ENCODE measurements at places on chromosomes 1 and 21. TPM values are rescaled to one million over a fixed set of nuclear protein-coding genes. Genes with fewer than 3 reads are reported as not detected.

DNA sequence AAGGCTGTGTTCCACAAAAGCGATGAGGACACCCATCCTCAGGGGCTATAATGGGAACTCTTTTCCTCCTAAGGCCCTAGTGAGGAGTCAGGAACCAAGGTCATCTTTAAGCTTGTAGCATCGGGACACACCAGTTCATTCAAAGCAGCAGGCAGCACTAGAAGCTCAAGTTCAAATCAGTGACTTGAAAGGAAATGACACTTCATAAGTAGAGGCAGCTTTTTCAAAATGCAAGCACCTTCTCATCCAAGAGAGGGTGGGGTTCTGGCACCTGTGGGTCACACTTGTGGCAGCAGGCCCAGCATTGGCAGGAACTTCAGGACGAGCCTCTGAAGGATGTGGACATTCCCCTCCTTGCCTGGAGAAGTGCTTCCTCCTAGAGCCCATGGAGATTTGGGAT is 496.3 kb downstream of the KIF26B start:
- DNase-seq = no peak

GRCh38 chr1:153345187-153346076 is 3.2 kb downstream of the PGLYRP4 start:
- no peak for DNase-seq

DNA sequence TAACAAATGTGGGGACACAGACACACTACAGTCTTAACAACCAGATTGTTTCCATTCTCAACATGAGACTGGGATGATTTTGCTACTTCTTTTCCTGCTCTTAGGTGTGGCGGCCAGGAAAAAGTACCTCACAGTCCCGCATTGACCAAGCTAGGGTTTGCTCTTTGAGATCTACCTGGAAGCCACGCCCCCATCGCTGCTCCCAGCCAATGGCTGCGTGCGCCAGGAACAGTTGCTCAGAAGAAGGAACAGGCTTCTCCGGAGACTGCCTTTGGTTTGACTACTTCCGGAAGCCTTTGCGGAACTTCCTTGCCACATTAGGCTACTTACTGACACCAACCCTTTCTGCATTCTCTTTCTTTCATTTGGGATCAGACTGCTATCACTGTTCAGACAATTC is 44.2 kb upstream of the PLD5 start:
- no peak for DNase-seq

DNA sequence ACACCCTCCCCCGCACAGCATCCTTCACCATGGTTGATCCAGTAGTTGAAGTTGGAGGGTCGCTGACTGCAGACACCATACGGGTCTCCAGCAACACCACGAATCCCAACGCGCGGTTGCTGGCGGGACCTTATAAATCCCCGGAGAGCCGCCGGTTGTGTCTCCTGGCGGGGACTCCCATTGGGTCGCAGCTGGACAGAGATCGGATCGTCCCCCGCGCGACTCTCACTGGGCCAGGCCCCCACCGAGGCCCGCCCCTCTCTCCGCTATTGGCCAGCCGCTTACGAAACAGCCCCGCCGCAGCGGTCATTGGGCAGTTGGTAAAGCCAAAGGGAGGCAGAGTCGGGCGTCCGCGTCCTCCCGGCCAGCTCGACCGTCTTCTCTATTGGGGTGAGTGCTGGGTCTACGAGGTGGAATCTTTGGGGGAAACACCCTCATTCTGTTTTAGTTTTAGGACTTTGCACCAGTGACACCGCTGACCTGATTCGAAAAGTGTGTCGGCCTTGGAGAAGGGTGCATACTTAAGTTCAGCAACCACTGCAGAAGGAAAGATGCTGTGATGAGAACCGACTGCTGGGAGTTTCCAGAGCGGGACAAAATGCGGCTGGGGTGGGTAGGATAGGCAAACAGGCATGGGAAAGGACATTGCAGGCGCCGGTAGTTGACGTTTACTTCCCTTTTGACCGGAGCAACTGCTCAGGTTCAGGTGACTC is 27.4 kb downstream of the RABIF start:
- peak; percentile 89 for DNase-seq

PLEKHM2 gene
- 70.2 TPM for total RNA-seq

PGLYRP4 gene
- total RNA-seq = not detected

DNA sequence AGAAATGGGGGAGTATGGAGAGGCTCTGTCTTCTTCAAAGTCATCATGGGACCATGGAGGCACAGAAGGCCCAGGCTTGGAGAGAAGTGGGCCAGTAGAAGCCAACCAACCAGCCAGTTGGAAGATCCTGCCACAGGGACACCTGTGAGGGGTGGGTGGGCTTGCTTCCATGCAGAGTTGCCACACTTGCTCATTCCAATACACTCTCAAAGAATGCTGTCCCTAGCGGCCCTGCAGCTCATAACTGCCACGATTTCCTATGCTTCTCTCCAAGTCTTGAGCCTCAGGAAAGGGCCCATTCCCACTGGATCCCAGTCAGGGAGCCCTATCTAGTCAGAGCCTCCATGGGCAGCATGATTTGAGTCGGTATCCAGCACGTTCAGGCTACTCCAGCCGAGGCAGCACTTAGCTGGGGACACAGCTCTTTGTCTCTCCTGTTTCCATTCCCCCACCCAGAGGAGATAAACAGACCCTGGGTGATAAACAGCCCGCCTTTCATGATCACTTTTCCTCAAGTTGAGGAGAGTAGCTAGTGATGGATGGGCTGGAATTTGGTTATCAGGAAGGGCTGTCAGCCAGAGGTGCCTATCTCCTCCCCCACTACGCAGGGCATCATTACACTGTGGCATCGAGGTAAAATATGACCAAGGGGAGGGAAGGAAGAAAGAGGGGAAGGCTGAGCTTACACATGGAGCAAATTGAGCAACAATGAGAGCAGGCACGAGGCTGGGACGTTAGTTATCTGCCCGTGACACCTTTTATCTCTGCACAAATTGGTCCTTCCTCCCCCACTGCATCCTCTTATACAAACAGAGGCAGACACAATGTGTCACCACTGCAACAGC is 64.6 kb downstream of the ERI3 start:
- no peak for DNase-seq

DNA sequence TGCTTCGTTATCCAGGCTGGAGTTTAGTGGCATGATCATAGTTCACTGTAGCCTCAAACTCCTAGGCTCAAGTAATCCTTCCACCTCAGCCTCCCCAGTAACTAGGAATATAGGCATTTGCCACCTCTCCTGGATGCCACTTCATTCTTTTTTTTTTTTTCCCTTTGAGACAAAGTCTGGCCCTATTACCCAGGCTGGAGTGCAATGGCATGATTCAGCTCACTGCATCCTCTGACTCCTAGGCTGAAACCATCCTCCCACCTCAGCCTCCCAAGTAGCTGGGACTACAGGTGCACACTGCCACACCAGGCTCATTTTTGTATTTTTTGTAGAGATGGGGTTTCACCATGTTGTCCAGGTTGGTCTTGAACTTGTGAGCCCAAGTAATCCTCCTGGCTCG is 19.3 kb downstream of the OSBPL9 start:
- DNase-seq = no peak

GPR3 gene
- total RNA-seq = not detected

DNA sequence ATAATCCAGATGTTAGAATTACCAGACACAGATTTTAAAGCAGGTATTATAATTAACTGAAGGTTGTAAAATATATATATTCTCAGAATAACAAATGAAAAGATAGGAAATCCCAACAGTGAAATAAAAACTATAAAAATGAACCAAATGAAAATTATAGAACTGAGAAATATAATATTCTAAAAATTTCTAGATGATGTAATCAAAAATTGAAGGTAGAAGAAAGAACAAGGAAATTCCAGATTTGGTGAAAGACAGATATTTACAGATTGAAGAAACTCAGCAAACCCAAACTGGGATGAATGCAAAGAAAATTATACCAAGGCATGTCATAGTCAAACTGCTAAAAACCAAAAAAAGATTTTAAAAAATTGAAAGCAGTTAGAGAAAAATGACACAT is 729.4 kb downstream of the MATN1 start:
- DNase-seq = no peak

TENT5C gene
- total RNA-seq = 22.1 TPM

- DNase-seq = no peak
Measured at GRCh38 chr21:45877821-45878469, 103.6 kb upstream of the COL6A1 start.

TRNP1 gene
- 11.9 TPM for total RNA-seq

UBL4B gene
- total RNA-seq = not detected

GRCh38 chr1:2358651-2359640 is 32.4 kb downstream of the MORN1 start:
- no peak for DNase-seq

GRCh38 chr1:43473463-43473862 is 19.7 kb upstream of the HYI start:
- DNase-seq = no peak

GRCh38 chr1:25135909-25136308 is 96.4 kb downstream of the SYF2 start:
- no peak for DNase-seq

SLC45A1 gene
- 13.8 TPM for total RNA-seq

RGSL1 gene
- not detected for total RNA-seq

- DNase-seq = no peak
Measured at GRCh38 chr1:150971583-150972416, 2.8 kb downstream of the CERS2 start.

BSND gene
- not detected for total RNA-seq

DNA sequence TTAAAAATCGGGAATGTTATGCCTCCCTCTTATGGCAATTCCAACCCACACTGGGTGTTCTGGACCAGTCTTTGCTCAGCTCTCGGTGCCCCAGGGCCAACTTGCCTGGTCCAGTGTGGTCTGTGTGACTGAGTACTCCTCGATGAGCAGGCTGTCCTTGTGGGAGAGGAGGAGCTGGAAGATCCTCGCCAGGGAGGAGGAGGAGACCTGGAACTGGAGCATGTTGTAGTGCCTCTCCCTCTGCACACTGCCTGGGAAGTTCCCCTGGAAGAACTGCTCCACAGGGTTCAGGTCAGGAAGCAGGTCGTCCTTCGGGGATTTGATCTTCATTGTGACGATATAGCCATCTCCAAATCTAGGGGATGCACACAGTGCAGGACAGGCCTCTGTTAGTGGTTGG is 88.5 kb upstream of the GCLM start:
- no peak for DNase-seq

- DNase-seq = peak; percentile 70
Measured at GRCh38 chr1:2314273-2314802, 77.0 kb downstream of the MORN1 start.

DNA sequence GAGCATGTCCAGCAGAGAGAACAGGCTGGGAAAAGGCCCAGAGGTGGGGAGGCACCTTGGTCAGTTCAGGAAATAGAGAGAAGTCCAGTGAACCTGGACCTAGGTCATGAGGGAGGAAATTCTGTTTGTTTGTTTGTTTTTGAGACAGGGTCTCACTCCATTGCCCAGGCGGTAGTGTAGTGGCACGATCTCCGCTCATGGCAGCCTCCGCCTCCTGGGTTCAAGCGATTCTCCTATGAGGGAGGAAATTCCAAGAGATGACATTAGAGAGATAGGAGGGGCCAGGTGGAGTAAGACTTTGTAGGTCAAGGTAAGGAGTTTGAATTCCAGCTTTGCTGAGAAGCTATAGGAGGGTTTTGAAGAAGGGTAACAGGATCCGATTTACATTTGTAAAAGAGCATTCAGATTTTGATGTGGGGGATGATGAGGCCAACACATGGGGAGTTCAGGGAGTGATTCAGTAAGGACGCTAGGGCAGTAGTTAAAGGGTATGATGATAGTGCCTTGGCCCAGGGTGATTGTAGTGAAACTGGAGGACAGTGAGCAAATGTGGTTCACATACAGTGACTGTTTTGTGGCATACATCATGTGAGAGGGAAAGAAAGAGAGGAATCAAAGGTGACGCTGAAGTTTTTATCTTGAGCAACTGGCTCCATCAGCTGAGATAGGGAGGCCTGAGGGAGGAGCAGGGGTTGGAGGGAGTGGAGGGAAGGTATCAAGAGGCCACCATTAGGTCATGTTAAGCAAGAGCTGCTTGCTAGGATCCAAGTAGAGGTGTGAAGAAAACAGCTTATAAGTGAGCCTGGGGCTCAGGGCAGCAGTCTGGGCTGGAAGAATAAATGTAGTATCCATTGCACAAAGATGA is 8.3 kb upstream of the TRABD2B start:
- no peak for DNase-seq

- peak; percentile 25 for DNase-seq
Measured at GRCh38 chr1:165424454-165425216, 20.3 kb downstream of the RXRG start.

DNA sequence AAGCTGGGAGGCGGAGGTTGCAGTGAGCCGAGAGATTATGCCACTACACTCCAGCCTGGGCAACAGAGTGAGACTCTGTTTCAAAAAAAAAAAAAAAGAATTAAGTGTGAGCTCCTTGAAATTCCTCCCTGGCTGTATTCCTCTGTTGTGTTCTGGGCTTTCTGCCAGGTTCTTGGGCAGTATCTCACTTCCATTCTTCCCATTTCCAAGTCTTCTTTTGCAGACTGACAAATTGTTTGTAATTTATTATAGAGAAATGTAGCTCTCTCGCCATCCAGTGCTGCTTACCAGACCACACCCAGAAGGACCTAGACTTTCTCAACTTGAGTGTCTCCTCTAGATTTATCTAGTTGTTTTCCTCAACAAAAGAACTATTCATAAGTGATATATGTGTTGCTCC is 105.0 kb upstream of the ADGRL2 start:
- peak; percentile 19 for DNase-seq

DFFB gene
- total RNA-seq = 17.9 TPM

GRCh38 chr1:34739613-34740012 is 15.2 kb upstream of the GJB5 start:
- no peak for DNase-seq

- peak; percentile 80 for DNase-seq
Measured at GRCh38 chr1:54312796-54313316, 93.3 kb downstream of the SSBP3 start.

DNA sequence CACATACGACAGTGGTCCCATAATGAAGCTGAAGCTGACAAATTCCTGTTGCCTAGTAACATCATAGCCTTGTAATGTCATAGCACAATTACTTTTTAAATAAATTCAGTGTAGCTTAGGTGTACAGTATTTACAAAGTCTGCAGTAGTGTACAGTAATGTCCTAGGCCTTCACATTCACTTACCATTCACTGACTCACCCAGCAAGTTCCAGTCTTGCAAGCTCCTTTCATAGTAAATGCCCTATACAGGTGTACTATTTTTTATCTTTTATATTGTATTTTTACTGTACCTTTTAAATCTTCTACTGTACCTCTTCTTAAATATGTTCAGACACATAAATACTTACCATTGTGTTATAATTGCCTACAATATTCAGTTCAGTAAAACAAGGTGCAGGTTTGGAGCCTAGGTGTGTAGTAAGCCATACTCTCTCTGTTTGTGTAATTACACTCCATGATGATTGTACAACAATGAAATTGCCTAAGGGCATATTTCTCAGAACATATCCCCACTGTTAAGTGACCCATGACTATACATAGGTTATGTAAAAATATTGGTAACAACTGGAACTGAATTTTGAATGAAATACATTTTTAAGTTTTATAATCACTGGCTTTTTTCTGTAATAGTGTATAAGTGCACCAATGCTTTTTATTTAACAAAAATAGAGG is 33.5 kb upstream of the ADAM30 start:
- DNase-seq = no peak

- DNase-seq = peak; percentile 40
Measured at GRCh38 chr1:33182401-33182841, 578 bp upstream of the TRIM62 start.
